Activated T-cell treated with anti-CD3 and anti-CD28 coated beads for 24 hours (primary cell): ENCODE measurements at places on chromosomes 2 and 18.

DNA sequence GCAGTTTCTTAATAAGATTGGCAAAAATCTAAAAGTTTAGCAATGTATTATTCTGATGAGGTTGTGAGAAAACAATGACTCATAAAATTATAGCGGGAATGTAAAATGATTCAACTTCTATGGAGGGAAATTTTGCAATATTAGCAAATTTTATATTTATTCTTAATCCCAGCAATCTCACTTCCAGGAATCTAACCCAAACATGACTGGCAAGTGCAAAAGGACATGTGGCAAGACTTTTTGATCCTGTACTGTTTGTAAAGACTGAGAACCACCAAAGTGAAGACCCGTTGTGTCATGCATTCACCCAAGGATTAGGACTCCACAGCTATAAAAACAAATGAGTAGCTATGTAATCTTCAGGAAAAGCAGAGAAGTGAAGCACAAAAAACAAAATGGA is 234.8 kb upstream of the KYNU start:
- DNase-seq: no peak

DNA sequence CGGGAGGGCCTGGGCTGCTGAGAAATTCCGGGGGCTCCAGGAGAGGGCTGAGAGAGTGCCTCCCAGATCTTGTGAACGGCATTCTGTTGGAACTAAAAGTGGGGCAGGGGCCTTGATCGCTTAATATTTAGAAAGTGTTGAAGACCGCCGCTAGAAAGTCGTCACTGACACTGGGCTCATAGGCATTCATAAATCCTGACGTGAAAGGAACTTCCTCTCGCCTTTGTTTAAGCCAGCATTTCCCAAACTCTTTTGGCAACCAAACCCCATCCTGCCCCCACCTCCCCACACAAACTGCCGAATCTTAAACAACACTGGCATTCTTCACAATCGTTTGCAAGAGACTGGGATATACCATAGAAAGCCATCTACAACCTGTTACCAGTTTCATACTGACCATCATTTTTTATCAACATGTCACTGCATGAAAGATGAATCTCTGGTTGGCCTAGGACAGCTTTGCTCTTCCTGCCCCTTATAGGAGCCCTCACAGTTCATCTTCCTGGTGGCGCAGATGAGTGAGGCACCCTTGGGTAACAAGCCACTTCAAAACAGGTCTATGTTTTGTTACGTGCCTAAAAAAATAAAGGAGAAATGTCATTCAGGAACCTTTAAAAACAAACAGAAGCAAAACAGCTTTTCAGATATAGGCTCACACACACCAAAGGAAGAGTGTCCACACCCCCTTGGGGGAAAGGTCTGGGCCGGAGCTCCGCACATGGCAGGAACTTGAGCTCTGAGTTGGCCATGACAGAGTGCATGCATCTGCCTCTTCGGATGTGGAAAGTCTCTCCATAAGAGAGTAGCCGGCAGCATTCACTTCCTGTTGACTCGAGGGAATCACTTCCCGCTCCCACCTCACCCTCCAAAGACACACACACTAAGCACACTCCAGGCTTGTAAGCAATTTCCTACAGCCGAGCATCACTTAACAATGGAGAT is 13.0 kb downstream of the MTERF4 start:
- DNase-seq: no peak

GRCh38 chr18:49768051-49768391 is 45.3 kb downstream of the ACAA2 start:
- no peak for DNase-seq

DNA sequence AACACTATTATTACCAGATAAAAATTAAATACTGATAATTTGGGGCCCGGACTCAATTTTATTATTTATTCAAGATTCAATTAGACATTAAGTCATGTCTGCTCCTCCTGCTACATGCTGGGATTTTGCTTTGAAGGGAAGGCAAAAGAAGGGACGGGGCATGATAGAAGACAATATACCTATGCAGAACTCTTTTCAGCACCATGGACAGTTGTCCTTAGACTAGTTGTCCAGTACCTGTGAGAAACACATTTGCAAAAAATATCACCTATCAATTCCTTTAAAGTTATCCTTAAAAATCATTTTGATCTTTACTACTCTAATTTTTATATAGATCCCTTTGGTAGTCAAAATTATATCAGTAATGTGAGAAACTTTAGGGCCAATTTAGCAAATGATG is 100.2 kb upstream of the SULT1C3 start:
- no peak for DNase-seq

DNA sequence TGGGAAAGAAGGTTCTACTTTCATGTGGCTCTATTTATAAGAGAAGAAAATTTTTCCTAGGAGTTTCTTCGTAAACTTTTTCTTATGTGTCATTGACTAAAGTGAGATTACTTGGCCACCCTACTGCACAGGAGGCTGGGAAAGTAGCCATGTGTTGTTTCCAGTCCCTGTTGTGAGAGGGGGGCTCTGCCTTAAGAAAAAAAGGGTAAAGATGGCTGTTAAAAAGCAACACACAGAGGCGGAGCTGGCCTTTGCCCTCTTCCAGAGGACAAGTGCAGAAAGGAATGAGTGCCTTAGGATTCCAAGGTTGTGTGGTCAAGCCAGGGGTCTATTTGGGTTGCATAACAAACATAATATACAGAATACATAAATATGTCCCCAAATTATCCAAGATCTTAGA is 230.0 kb upstream of the CXCR4 start:
- no peak for DNase-seq

DNA sequence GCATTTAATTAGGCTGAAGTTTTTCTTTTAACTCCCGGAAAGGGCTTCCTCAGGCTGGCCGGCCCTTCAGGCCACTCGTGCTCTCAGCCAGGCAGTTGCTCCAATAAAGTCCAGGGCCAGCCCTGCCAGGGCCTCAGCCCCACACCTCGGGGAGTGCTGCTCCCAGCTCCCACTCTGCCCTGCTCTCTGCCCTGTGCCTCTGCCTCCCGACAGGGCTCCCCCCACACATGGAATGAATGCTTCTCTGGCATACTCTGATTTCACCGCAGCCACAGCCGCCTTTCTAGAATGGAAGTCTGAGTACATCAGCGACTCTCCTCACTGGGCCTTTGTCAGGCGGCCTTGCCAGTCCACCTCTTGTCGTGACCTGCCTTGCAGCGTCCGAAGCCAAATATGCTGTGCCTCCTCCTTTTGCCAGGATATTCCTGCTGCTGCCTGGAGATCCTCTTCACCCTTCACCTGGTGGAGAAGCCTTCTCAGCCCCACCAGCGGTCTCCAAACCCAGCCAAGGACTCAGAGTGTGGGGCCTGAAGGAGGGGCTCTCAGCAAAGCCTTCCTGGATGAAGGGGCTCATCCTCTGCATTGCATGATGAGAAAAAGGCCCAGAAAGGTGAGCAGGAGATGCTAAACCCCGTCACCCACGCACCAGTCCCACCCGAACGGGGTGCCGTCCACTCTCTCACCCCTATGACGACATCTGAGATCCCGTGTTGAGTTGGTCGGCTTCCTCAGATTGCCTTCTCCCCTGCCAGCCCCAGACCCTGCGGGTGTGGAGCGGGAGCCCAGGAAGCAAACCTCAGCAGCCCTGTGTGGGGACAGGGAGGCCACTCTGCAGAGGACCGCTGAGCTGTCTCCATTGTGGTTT is 472.7 kb upstream of the HS6ST1 start:
- DNase-seq: no peak

DNA sequence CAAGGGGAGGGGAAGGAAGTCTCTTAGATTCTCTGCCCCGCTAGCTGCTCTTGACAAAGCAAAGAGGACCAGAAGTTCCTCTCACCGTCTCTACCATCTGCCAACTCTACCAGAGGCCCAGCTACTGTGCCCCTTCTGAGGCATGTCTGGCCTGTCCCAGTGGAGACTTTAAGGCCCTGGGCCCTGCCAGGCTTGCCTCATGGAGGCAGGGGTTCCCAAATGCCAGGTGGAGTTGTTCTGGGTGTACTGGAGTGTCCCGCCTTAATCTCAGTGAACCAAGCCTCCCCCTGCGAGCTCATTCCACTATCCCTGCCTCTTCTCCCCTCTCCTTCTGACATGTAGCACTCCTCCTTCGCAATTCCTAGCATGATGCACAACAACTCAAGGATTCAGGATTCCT is 2.2 kb downstream of the HOXD12 start:
- no peak for DNase-seq

GRCh38 chr2:145815933-145816332 is 1296.0 kb upstream of the ZEB2 start:
- no peak for DNase-seq

GRCh38 chr2:238465487-238466242 is 38.9 kb downstream of the ASB1 start:
- no peak for DNase-seq

DNA sequence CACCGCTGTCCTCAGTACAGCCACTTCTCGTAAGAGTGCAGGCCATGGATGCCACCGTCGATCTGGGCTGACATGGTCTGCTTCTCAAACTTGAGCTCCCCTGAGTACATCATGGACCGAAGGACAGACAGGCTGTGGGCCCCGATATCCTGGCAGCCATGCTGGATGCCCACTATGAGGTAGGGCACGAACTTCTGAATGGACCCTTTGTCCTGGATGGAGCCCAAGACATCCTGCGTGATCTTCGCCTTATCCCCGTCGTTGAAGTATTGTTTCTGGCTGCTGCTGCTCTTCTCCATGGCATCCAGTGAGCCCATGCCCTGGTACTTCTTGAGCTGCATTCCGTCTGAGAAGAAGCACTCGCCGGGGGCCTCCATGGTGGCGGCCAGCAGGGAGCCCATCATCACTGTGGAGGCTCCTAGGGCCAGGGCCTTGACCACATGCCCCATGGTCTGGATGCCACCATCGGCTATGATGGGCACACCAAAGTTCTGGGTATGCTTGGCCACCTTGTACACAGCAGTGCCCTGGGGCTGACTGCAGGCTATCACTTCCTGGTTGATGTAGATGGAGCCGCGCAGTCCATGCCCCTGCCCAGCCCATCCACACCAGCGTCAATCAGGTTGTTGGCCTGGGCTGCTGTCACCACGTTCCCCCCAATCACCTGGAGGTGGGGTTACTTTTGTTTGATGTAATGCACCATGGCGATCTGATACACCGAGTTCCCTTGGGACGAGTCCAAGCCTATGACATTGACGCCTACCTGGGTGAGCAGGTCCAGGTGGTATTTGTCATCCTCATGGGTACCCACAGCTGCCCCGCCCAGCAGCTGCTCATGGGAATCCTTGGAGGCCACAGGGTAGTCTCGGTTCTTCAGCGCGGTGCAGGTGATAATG is 21.8 kb downstream of the CFLAR start:
- no peak for DNase-seq

GRCh38 chr2:37674946-37675345 is 3.5 kb upstream of the CDC42EP3 start:
- DNase-seq: no peak

DNA sequence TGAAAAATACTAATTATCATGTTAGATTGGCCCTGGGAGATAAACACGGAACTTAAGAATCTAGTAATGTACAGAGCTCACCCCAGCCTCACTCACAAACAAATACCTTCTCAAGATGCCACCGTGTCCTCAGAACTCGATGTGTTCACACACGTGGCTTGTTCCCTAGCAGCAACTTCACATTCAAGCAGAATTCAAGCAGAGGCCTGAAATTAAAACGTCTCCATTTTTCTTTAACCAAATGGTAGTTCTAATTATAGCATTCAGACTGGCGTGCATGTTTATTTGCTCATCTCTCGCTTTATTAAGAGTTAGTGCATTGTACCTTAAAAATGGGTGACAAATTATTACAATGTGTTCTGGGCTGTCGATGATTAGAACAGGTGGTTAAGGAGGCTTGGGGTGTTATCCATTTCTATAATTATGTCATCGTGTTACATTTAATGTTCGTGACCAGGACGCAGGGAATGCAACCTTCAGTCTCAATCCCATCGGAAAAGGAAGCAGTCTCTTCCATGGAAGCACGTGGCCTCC is 57.3 kb upstream of the SLC66A3 start:
- DNase-seq: no peak

- DNase-seq: no peak
Measured at GRCh38 chr18:31740180-31740579, 20.5 kb downstream of the SLC25A52 start.

- DNase-seq: no peak
Measured at GRCh38 chr18:32213693-32214092, 23.9 kb downstream of the MEP1B start.

DNA sequence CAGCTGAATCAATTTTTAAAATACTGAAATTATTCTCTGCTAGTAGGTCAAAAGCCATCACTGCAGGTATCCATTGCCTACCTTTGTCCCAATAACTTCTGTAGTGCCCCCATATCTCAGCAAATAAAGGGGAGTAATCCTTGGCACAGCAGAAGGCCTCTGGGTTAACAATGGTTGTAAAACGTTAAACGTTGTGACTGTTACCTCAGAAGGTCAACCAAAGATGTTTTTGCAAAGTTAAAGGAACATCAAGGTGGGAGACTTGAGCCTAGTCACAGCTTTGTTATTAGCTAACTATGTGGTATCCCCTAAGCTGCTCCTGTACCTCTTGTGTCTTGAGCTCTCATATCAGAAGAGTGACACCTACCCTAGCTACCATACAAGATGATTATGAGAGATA is 60.5 kb downstream of the COX7A2L start:
- DNase-seq: no peak

GRCh38 chr18:35324926-35325655 is 19.1 kb downstream of the ZNF24 start:
- no peak for DNase-seq

- no peak for DNase-seq
Measured at GRCh38 chr2:47056868-47057686, 98.0 kb downstream of the STPG4 start.

DNA sequence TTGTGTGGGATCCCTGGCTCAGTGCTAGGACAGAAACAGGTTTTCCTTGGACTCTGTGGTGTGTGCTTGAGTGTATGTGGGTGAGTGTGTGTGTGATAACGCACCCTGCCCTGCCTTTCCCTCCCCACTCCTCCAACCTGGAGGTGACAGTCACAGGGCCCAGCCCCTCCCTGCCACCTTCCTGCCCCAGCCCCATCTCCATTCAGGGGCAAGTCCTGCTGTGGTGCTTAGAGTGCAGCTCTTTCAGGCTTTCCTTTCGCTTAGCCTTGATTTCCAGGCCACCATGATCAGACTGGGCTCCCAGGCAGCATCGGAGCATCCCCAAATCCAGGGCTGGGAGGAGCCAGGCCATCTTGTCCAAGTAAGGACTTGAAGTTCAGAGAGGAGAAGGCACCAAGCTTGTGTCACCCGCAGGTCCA is 185.2 kb downstream of the ZFP36L2 start:
- no peak for DNase-seq

DNA sequence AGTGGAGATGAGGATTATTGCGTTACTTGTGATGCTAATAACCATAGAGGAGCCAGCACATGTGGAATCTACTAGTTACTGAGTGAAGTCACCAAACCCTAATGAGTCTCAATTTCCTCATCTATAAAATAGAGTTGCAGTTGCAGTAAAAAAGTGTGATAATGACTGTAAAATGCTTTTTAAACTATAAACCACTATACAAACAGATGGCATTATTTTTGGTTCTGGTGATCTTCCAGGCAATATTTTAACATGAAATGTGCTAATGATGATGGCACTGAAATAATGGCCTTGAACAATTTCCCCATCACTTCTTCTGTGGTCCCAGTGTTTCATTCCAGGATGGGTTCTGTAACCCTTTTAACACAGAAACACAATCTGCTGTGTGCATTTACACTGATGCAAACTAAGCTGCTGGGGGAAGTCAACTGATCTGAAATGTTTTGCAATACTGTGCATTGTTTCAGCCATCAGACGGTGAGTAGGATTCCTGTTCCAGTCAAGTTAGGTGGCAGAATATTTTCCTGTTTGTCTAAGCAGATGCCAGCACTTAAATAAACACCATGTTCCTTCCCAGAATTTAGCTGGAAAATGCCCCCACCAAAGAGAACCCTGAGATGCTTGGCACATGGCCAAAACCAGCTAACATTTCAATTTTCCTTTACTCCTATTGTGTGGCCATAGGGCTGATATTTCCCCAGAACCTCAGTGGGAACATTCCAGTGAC is 52.6 kb downstream of the TACR1 start:
- DNase-seq: no peak
